ENCODE measurements at places on chromosomes 6 and 20. TPM values are rescaled to one million over a fixed set of nuclear protein-coding genes. Genes with fewer than 3 reads are reported as not detected.
A peak's percentile ranks its signal among the peaks of the same experiment; 100 is the strongest.

DNA sequence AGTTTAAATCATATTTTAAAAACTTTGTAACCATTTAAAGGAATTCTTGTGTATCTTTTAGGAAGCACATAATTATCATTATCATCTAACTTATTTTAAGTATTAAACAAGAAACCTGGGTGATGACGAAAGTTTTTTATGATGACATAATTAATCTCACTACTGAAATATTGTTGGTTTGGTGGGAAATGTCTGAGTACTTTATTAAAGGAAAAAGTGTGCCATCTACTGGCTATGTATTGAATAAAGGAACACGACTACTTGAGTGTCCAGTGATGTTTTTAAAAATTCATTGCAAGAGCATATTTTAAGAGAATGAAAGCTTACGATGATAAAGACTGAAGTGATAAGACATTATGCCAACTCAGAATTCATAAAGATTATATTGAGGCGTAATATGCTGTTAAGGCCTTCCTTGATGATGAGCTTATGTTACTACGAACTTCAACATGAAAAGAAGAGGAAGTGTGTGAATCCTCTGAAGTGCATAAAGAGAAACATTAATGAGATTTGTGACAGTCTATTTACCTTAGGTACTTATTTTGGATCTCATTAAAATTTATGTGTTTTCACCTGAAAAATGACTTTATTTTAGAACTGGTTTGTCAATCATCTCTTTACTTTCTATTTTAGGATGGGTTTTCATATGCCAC is 12.0 kb upstream of the TRMT11 start:
- H3K4me3 ChIP-seq: no peak overlapping the region
- H3K27ac ChIP-seq: no peak overlapping the region
- H3K36me3 ChIP-seq: no peaks in the 10 kb centered on the region
- H3K27me3 ChIP-seq: no peaks in the 10 kb centered on the region
- DNase-seq: peak; percentile 34

DNA sequence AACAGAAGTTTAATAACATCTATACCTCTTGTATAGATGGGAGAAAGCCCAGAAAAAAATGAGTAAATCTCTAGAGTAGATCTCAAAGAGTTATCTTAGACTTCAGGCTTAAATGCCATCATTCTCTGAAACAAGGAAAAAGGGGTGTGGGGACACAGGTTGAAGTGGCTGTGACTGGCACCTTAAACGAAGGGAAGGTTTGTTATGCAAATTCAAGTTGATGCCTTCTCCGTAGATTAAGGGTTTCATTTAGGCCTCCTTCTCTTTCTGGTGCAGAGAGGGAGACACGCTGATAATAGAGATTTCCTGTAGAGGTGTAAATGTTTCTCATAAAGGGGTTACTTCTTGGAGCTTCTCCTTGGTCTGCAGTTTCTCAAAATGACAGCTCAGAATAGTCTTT is 252.1 kb downstream of the CD83 start:
- no peaks in the 10 kb centered on the region for H3K36me3 ChIP-seq
- no peak for DNase-seq
- no peak overlapping the region for H3K4me3 ChIP-seq
- H3K27me3 ChIP-seq: no peaks in the 10 kb centered on the region

DNA sequence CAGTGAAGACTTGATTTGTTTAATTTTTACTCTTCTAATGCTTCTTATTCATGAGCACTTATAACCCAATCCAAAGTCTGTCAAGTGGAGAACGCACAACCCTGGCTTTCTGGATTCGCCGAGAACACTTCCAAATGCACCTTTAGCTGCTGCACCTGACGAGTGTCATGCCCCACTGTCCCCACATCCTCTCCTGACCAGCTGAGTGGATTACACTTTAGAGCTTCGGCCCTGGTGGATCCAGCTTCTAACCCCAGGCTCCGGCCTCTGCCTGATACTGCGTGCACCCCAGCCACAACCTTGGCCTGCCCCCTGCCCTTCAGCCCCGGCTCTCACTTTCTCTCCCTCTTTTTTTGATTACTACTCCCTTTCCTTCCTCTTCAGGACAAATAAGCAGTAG is 258.8 kb downstream of the TMEM242 start:
- DNase-seq: no peak
- H3K36me3 ChIP-seq: no peaks in the 10 kb centered on the region
- H3K4me1 ChIP-seq: peaks cover 40% of the 10 kb centered on the region
- no peak overlapping the region for H3K4me3 ChIP-seq
- H3K27me3 ChIP-seq: no peaks in the 10 kb centered on the region

DNA sequence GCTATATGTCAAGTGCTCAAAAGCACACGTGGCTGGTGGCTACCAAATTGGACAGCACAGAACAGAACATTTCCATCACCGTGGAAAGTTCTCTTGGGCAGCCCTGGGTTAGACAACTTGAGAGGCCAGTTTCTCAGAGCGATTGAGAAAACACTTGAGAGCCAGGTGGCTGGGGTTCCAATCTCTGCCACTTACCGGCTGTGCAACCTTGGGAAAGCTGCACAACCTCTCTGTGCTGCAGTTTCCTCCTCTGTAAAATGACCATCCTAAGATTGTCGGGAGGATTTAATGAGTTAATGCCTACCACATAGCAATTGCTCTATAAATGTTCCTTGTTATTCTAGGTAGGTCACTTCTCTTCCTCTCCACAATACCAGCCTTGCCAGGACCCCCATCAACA is 25.1 kb upstream of the NFATC2 start:
- H3K4me3 ChIP-seq: no peak overlapping the region
- peaks cover 24% of the 10 kb centered on the region for H3K27me3 ChIP-seq
- no peaks in the 10 kb centered on the region for H3K4me1 ChIP-seq
- no peak overlapping the region for H3K27ac ChIP-seq

DNA sequence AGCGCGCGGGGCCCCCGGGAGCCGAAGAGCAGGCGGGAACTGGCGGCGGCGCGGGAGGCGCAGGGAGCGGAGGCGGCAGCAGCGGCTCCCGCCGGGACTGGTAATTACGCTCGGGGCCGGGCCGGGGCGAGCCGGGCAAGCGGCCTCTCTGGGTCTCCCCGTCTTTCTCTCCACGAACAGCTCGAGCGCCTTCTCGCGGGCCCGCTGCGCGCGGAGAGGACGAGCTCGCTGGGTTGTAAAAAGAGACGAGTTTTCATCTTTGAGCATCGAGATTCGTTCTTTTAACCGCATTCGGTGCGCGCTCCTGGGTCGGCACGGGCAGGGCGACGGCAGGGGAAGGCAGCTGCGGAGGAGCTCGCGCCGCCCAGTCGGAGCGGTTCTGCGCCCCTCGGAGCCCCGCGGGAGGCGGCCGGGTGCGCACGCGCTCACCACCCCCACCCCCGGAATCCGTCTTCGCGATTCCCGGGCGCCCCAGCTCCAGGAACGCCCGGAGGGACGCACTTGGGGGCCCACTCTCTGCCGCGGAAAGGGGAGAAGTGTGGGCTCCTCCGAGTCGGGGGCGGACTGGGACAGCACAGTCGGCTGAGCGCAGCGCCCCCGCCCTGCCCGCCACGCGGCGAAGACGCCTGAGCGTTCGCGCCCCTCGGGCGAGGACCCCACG is 38.0 kb downstream of the YTHDF1 start:
- DNase-seq: peak; percentile 56
- H3K27me3 ChIP-seq: peaks cover 68% of the 10 kb centered on the region
- peak overlapping the region; percentile 49 for H3K4me3 ChIP-seq
- H3K27ac ChIP-seq: no peak overlapping the region
- peaks cover 55% of the 10 kb centered on the region for H3K4me1 ChIP-seq

GRCh38 chr6:30163090-30163917 is at the start of gene TRIM15:
Gene TRIM15 (plus strand): TSS chr6:30163546. CDS start chr6:30163685, 139 bp downstream.
- peak; percentile 13 for DNase-seq
- H3K4me1 ChIP-seq: no peaks in the 10 kb centered on the region
- peaks cover 37% of the 10 kb centered on the region for H3K27me3 ChIP-seq
- H3K27ac ChIP-seq: no peak within 1 kb of the TSS

DNA sequence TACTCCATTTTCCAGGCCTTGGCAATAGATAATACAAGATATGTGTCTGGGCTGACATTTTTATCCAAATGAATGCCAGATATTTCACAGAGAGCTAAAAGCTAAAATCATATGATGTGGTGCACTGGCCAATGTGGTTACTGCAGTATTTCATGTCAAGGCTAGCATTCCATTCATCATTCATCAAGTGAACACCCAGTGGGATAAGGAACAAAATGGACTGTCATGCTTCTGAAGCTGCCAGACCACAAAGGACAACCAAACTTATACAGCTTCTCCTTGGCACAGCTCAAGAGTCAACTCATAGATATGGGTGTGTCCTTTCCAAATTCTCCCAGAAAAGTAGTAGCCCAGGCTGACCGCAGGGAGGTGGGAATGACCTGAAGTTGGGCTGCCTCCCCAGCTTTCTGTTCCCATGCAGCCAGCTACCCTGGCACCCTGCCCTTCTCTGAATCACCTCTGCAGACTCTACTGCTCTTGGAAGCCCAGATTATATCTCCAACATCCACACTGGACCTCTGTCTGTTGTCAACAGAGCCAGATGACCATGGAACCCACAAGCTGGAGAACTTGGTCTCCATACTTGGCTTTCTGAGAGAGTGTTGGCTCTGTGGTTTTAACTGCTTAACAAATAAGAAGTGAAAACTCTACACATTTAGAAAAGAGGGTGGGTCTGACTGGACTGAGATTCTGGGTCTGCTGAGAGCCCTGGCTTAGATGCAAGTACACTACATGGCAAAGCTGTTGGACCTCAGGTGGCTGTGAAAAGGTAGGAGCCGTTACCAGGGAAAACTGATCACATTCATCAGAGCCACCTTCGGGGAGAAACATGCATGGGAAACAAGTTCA is 122.8 kb downstream of the ALDH8A1 start:
- H3K4me1 ChIP-seq: peaks cover 1% of the 10 kb centered on the region
- H3K27me3 ChIP-seq: no peaks in the 10 kb centered on the region
- H3K36me3 ChIP-seq: no peaks in the 10 kb centered on the region
- H3K4me3 ChIP-seq: no peak overlapping the region
- H3K27ac ChIP-seq: no peak overlapping the region

GRCh38 chr20:10739566-10739965 is 65.8 kb upstream of the JAG1 start:
- no peak for DNase-seq
- no peaks in the 10 kb centered on the region for H3K4me1 ChIP-seq
- H3K27ac ChIP-seq: no peak overlapping the region
- H3K4me3 ChIP-seq: no peak overlapping the region

DNA sequence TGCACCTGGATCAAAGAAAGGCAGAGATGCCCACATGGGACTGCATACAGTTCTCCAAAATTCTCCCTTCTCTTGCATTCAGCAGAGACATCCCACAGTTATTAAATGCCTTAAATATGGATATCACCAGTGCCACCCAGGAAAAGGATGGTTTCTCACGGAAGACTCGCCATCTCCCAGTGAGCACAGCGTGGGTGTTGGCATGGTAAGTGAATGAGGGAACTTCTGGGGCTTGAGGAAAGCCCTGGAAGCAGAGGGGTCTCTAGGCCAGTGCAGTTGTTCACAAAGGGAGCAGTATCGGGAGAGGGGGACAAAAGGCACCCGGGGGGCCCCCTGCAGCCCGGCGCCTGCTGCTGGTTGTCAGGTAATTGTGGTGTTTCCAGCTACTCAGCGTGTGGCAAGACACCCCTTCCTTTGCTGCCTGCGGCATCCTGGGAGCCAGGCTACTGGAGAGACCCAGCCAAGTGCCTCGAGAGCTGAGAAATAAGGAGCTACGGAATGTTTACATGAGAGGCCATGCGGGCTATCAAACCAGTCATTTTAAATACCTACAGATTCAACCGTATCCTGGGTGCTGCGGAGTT is 125.4 kb downstream of the PXDC1 start:
- H3K27ac ChIP-seq: no peak overlapping the region
- DNase-seq: no peak
- H3K27me3 ChIP-seq: peaks cover 6% of the 10 kb centered on the region
- no peak overlapping the region for H3K4me3 ChIP-seq
- peaks cover 43% of the 10 kb centered on the region for H3K4me1 ChIP-seq

GRCh38 chr20:42706759-42707158 is 482.9 kb downstream of the PTPRT start:
- DNase-seq: no peak
- no peaks in the 10 kb centered on the region for H3K4me1 ChIP-seq
- H3K27ac ChIP-seq: no peak overlapping the region
- H3K4me3 ChIP-seq: no peak overlapping the region
- no peaks in the 10 kb centered on the region for H3K27me3 ChIP-seq
- H3K36me3 ChIP-seq: no peaks in the 10 kb centered on the region

GRCh38 chr6:150297327-150298029 is 71.3 kb upstream of the IYD start:
- H3K4me1 ChIP-seq: peaks cover under 1% of the 10 kb centered on the region
- H3K27ac ChIP-seq: no peak overlapping the region
- DNase-seq: no peak
- H3K4me3 ChIP-seq: no peak overlapping the region
- H3K36me3 ChIP-seq: no peaks in the 10 kb centered on the region

- no peak overlapping the region for H3K4me3 ChIP-seq
- no peaks in the 10 kb centered on the region for H3K27me3 ChIP-seq
- H3K27ac ChIP-seq: no peak overlapping the region
- H3K4me1 ChIP-seq: no peaks in the 10 kb centered on the region
- H3K36me3 ChIP-seq: no peaks in the 10 kb centered on the region
Observed at GRCh38 chr20:59084041-59084850, 41.7 kb upstream of the PRELID3B start.

- H3K4me3 ChIP-seq: no peak overlapping the region
- H3K4me1 ChIP-seq: peaks cover 29% of the 10 kb centered on the region
- DNase-seq: peak; percentile 72
Observed at GRCh38 chr20:46341074-46342009, 33.0 kb upstream of the CDH22 start.

DNA sequence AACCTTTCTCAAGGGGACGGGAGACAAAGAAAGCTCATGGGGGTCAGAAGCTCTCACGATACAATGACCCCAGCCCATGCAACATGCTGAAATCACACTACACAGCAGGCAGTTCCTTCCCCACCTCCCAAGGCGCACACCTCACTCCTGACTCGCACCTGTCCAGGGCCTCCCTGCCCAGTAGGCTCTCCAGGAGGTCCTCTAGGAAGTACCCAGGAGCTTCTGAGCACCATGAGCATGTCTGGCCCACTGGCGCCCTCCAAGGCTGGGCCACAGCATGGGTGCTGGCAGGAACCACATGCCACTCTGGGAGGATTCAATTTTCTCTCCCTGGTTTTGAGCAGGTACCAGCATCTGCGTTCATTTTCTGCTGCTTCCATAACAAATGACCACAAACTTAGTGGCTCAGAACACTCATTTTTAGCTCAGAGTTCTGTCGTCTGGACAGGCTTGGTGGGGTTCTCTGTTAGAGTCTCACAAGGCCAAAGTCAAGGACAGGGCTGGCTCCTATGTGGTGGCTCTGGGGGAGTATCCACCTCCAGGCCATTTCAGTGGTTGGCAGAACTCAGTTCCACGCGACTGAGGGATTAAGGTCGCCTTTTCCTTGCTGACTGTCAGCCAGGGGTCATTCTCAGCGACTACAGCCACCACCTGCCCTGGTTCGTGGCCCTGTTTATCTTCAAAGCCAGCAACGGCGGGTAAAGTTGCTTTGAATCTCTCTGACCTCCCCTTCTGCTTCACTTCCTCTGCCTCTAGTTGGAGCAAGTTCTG is 32.7 kb downstream of the ACSS1 start:
- H3K36me3 ChIP-seq: no peaks in the 10 kb centered on the region
- H3K4me3 ChIP-seq: no peak overlapping the region
- H3K27me3 ChIP-seq: peaks cover 4% of the 10 kb centered on the region
- no peak for DNase-seq
- no peaks in the 10 kb centered on the region for H3K4me1 ChIP-seq

- H3K36me3 ChIP-seq: no peaks in the 10 kb centered on the region
- H3K4me3 ChIP-seq: no peak overlapping the region
- H3K27me3 ChIP-seq: no peaks in the 10 kb centered on the region
- H3K27ac ChIP-seq: no peak overlapping the region
- DNase-seq: no peak
- H3K4me1 ChIP-seq: peaks cover 10% of the 10 kb centered on the region
Observed at GRCh38 chr20:50577175-50578018, 67.2 kb downstream of the PTPN1 start.

Gene CSTF1
- 87.2 TPM for total RNA-seq

Gene C6orf58
- total RNA-seq: not detected

Gene DEFB126
- total RNA-seq: not detected

Gene WDR27
- 89.0 TPM for total RNA-seq

Gene F13A1
- total RNA-seq: 3.6 TPM

Gene ESF1
- 29.1 TPM for total RNA-seq

Gene SLC12A5
- 0.77 TPM for total RNA-seq

Gene IRF4
- 0.53 TPM for total RNA-seq
